Activated CD4-positive, alpha-beta T cell treated with anti-CD3 and anti-CD28 coated beads for 4 hours (primary cell): ENCODE measurements at places on chromosomes 4 and X.

- no peak for DNase-seq
Observed at GRCh38 chr4:150328496-150328895, 250.3 kb downstream of the DCLK2 start.

- no peak for DNase-seq
Observed at GRCh38 chrX:123188081-123188480, 4.0 kb downstream of the GRIA3 start.

- no peak for DNase-seq
Observed at GRCh38 chr4:174023641-174024040, 259.8 kb downstream of the FBXO8 start.

- no peak for DNase-seq
Observed at GRCh38 chr4:146857298-146857697, 88.4 kb downstream of the TTC29 start.

DNA sequence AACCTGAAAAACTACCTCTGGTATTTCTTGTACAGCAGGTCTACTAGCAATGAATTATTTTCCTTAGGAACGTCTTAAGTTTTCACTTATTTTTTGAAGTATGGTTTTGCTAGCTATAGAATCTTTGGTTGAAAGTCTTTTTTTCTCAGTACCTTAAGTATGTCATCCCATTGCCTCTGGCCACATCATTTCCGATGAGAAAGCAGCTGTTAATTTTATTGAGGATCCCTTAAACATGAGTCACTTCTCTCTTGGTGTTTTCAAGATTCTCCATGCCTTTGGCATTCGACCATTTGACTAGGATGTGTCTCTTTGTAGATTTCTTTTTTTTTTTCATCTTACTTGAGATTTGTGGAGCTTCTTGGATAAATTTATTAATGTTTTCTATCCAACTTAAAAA is 803.8 kb upstream of the AMOT start:
- DNase-seq: no peak

DNA sequence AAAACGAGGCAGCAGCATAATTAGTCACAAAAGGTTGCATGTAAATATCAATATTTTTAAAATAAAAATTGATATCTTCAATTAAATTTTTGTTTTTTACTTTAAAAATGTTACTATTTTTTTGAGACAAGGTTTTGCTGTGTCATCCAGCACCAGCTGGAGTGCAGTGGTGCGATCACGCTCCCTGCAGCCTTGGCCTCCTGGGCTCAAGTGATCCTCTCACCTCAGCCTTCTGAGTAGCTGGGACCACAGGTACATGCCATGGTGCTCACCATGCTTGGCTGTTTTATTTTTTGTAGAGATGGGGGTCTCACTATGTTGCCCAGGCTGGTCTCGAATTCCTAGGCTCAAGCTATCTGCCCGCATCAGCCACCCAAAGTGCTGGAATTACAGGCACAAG is 96.8 kb upstream of the FRAS1 start:
- no peak for DNase-seq

DNA sequence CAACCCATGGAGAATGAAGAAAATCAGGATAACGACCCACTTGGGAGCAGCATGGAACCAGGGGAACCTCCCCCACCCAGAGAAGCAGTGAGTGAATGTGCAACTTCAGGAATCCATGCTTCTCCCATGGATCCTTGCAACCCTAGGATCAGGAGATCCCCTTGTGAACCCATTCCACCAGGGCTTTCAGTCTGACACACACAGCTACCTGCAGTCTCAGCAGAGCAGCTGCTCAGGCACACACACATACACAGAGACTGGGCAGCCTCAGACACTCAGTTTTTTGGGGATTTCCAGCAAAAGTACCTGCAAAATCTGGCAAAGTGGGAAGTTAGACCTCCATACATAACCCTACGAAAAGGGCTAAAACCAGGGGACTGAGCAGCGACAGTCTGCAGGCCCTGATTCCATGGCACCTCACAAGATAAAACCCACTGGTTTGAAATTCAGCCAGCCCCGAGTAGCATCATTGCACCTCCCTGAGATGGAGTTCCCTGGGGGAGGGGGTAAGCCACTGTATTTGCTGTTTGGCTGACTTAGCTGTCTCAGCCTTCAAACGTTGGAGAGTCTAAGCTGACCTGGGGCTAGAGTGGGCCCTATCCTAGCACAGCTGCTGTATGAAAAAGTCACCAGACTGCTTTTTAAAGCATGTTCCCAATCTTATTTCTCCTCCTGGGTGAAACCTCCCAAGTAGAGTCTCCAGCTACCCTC is 737.5 kb upstream of the NDST4 start:
- no peak for DNase-seq

GRCh38 chr4:92305148-92305877 is 1.5 kb downstream of the GRID2 start:
- no peak for DNase-seq

DNA sequence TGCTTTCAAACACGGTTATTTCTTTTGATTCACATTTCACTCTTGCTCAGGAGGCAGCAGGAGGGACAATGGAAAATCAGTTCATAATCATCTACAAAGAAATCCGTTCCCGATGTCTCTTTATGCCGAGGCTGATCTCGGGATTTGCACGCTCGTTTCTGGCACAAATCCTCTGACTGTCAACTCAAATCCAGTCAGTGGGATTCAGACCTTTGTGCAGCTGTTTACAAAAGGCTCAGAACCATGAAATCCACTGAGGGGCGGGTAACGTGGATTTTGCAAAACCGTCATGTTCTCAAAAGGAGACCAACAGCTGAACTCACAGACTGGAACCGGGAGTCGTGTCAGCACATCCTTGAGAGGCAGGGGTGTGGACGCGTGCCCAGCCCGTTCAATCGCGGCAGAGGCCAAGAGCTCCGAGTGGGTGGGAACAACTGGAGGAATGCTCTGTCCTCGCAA is 46.4 kb downstream of the ACOX3 start:
- no peak for DNase-seq

DNA sequence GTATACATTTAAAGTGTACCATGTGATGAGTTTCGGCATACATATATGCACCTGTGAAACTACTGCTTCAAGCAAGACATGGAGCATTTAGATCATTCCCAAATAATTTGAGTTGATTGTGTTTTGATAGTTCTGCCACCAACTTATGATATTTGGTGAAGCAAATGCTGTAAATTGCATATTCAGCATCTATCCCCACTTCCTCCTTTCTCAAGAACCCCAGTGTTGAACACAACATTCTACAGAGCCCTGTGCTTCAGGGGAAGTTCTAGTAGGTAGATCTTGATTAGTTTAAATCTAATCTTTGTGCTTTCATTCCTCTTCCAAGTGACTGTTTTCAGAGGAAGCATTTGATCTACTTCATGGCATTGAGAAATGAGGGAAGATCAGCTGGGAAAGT is 5.4 kb upstream of the SHROOM3 start:
- DNase-seq: no peak
